ENCODE measurements at places on chromosomes 7 and 10. TPM values are rescaled to one million over a fixed set of nuclear protein-coding genes. Genes with fewer than 3 reads are reported as not detected.

Gene ZFAND4
- 4.0 TPM for total RNA-seq

Gene CPA4
- total RNA-seq = 4.5 TPM

Gene TAS2R38
- not detected for total RNA-seq

Gene UPK3B
- 18.7 TPM for total RNA-seq

Gene SLC29A4
- total RNA-seq = 15.9 TPM

Gene ITGB8
- 1.5 TPM for total RNA-seq

Gene PNLIPRP3
- not detected for total RNA-seq

Gene COL13A1
- total RNA-seq = 0.40 TPM

Gene TMEM176B
- not detected for total RNA-seq

Gene LRRTM3
- not detected for total RNA-seq

Gene GPR26
- not detected for total RNA-seq

Gene RBAK
- total RNA-seq = 7.8 TPM

Gene ATRNL1
- total RNA-seq = 0.20 TPM

Gene SPDYE11
- total RNA-seq = not detected

Gene GPR85
- not detected for total RNA-seq

Gene IL6
- total RNA-seq = 1.9 TPM

Gene CCDC146
- total RNA-seq = 0.53 TPM

Gene OR13A1
- not detected for total RNA-seq

Gene OR6B1
- total RNA-seq = not detected

Gene GLI3
- 0.09 TPM for total RNA-seq

Measured in A549 treated with ZK216348 at 1 μM for 4 hours (cell line).